ENCODE measurements at places on chromosomes 3 and 15.

DNA sequence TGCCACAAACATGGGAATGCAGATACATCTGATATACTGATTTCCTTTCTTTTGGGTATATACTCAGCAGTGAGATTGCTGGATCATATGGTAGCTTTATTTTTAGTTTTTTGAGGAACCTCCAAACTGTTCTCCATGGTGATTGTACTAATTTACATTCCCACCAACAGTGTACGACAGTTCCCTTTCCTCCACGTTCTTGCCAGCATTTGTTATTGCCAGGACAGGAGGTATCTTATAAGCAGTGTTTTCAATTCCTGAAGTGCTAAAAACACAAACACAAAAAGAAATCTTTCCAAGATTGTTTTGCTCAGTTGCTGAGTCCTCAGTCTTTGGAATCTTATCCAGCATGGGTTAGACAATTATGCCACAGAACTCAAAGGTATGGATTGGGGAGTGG is 13.5 kb downstream of the GTF2E1 start:
- DNase-seq: no peak

DNA sequence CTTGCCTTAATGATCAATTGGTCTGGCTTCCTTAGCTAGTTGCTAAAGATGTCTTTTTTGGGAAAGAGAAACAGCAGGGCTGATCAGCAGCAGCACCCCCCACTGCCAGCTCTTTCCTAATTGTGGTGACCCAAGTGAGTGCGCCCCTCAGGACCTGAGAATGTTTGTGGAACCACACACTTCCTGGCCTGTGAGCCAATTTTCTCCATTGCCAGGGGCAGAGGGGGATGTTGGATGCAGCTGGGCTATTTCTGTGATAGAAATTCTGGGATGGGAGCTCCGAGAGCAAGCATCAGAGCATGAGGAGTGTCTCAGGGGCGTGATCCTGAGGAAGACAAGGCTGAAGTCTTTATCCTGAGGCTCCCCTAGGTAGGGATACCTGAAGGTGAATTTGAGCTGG is 66.6 kb downstream of the CLDN11 start:
- no peak for DNase-seq

DNA sequence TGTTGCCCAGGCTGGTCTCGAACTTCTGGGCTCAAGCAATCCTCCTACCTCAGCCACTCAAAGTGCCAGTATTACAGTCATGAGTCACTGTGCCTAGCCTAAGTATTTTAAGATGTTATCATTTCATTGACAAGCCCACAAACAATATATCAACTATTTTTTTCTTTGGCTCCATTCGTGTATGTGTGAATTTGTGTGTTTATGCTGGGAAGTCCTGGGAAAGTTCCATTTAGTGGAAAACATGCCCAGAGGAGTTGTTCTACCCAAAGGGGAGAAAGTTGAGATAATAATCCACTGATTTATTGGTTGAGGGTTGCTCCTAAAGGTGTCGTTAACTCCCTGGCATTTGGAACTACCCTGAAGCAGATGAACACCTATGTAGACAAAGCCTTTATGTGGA is 58.8 kb downstream of the KIF9 start:
- DNase-seq: no peak

DNA sequence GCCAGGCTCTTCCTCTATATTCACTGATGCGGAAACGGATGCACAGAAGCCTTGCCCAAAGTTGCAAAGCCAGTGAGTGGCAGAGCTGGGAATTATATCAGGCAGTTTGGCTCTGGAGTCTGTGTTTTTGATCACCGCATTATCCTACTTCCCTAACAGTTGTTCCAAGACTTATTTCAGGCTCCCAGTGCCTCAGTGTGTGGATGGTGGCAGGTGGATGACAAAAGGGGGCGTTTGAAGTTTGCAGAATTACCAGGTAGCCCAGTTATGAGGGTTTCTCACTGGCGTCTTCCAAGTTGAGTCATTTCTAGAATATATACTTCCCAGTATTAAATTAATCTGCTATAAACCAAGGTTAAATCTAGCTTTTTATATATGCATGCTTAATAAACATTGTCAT is 81.0 kb downstream of the USP13 start:
- DNase-seq: no peak

DNA sequence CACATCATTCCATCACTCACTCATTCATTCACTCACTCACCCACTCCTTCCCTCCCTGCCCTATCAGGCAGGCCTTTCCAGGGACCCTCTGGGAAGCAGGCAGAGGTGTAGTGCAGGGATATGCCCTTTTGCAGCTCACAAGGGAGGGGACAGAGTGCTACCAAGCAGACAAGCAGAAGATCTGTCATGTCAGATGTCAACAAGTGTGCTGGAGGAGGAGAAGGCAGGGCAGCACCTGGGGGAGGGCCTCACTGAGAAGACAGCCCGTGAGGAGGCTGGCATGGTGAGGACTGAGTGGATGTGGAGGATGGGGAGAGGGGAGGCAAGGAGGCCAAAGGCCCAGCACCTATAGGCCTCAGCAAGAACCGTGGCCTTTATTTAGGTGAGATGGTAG is 15.3 kb downstream of the ABTB1 start:
- DNase-seq: no peak

- no peak for DNase-seq
Measured at GRCh38 chr15:45126535-45127158, 3.0 kb downstream of the DUOXA1 start.

DNA sequence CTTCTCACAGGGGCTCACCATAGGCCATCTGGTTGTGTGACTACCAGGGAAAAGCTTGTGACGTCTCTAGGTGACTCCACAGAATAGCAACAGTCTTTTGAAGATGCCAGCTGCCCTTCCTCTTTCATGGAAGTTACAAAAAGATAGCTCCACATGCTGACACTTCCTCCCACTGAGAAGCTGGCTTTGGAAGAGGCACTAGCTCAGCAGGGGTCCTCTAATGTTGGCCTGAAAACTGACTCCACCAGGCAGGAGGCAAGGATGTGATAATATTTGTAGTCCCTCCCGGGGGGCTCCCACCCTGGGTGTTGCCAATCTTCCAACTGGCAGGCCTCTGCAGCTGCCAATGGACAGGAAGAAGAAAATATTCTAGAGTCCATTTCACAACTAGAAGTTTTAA is 343.5 kb downstream of the NEK10 start:
- DNase-seq: no peak

DNA sequence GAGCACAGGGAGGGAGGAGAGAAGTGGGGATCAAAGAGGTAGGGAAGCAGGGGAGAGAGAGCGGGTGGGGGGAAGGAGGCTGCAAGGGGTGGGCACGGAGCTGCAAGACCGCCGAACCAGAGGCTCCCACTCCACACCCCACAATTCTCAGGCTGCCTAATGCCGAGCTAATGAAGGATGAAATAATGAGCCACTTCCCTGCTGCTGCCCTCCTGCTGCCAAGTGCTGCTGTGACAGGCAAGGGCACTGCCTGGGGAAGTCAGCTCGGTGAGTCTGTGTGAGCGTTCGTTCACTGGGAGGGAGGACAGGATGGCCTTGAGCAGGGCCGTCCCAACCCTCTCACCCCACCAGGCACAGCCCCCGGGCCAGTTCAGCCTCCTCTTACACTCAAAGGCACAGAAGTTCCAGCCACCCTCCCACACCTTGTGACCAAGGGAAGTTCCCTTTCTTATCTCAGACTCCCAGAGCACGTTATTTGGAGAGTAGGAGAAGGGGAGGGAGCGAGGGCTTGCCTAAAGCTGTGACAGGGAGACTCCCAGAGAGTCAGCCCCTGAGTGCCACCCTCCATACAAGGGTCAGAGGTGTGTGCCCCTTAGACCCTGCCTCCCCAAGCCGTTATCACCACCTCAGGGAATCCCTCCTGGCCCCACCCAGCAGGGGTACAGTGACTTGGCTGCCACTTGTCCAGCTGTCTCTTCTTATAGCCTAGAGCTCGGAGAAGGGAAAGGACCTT is 12.4 kb downstream of the GLYCTK start:
- peak; percentile 61 for DNase-seq

DNA sequence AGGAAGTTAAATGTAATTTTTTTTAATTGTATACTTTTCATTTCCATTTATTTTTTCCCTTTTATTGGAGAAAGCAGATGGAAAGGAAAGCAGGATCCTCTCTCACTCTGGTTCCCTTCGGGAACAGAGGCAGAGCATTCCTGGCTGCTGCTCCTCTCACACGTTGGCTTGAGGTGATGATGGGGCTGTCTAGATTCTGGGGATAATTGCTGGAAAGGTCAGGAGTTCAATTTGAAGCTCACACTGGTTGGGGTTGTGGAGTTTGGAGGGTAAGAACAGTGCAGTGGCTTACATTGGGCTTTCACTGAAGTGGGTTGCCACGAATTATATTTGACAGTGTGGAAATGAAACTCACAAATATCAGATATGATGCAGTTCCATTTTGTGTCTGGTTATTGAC is 57.6 kb downstream of the RARB start:
- no peak for DNase-seq

GRCh38 chr3:34956511-34956910 is 682.8 kb upstream of the ARPP21 start:
- no peak for DNase-seq

- peak; percentile 76 for DNase-seq
Measured at GRCh38 chr15:80953001-80953952, 36.3 kb downstream of the MESD start.

DNA sequence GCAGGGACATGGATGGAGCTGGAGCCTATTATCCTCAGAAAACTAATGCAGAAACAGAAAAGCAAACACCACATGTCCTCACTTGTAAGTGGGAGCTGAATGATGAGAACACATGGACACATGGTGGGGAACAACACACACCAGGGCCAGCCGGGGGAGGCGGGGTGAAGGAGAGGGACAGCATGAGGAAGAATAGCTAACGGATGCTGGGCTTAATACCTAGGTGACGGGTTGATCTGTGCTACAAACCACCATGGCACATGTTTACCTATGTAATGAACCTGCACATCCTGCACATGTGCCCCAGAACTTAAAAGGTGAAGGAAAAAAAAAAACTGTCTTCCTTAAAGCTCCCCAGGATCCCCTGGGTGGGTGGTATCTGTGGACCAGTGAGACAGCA is 87.1 kb downstream of the ADAMTS17 start:
- no peak for DNase-seq

GRCh38 chr3:13277196-13277813 is 142.8 kb downstream of the NUP210 start:
- DNase-seq: no peak

- no peak for DNase-seq
Measured at GRCh38 chr15:40330368-40330836, 6.9 kb downstream of the INAFM2 start.

DNA sequence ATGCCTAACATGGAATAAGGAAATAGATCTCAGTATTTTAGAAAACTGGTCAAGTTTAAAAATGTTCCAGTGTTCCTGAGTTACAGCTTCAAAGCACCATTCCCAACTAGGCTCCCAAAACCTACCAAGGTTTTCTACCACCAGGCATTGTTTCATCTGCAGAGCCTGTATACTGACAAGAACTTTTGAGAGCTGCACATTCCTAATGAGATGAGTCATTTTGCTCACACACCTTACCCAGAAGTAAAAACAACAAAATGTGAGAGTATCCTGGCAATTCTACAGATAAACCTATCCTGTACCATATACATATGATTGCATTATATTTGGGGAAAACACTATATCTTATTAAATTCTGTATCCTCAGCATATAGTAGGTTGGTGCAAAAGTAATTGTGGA is 90.7 kb downstream of the ATP8B4 start:
- peak; percentile 35 for DNase-seq

GRCh38 chr3:185549122-185549521 is 3.3 kb downstream of the LIPH start:
- peak; percentile 96 for DNase-seq

DNA sequence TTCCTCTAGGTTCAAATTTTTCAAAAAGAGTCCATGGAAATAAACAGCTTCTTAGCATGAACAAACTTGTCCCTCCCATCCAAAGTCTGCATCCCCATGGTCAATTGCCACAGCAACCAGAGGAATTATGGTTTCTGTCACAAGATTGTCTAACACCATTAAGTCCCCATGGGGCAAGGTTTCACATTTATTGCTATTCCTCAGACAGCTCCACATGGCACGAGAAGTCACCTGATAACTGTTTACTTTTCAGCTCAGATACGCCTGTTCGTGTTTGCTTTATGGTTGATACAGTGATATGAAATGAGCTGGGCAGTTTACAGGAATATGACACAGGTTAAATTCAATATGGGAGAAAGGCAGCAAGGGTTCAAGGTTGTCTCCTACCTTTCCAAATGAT is 37.9 kb upstream of the MUC13 start:
- no peak for DNase-seq

- DNase-seq: no peak
Measured at GRCh38 chr3:122964811-122965210, 62.8 kb downstream of the SEMA5B start.

Measured in NCI-H226 (cell line).